ENCODE measurements at places on chromosomes 4 and X.

DNA sequence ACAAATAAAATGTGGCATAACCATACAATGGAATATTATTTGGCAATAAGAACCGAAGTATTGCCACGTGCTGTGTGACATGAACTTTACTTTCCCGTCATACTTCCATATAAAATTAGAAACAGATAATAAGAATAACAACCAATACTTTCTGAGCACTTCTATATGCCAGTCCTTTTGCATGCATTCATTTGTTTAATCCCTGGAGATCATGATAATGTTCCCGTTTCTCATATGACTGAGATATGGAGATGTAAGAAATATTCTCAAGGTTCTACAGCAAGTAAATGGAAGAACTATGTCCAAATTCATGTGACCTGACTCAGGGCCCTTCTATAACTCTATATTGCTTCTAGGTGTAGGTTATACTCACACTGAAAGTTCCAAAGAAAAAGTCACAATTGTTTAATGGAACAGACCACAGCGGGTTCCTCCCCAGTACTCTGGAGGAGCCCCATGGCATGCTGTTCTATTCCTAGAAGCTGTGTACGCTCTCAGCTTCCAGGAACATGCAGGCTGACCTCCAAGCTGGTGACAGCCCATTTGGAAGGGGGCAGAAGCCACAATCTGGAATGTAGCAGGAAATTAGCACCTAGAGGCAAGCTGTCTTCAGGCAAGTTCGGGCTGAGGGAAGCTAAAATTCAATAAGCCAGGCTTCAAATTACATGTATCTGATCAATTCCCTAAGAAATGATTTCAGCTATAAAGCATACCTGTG, 31.5 kb downstream of the QDPR start:
- no peak for DNase-seq
- H3K4me3 ChIP-seq = no peak overlapping the region
- no peaks in the 10 kb centered on the region for H3K27me3 ChIP-seq
- H3K4me1 ChIP-seq = no peaks in the 10 kb centered on the region

- no peaks in the 10 kb centered on the region for H3K4me1 ChIP-seq
- no peak for DNase-seq
- H3K27me3 ChIP-seq = no peaks in the 10 kb centered on the region
- no peaks in the 10 kb centered on the region for H3K36me3 ChIP-seq
Measured at GRCh38 chrX:125439194-125439849, 119.7 kb downstream of the TEX13C start.

- H3K27me3 ChIP-seq = no peaks in the 10 kb centered on the region
- DNase-seq = no peak
- H3K4me3 ChIP-seq = no peak overlapping the region
- no peaks in the 10 kb centered on the region for H3K4me1 ChIP-seq
Measured at GRCh38 chr4:152165146-152165545, 370.7 kb downstream of the FBXW7 start.

DNA sequence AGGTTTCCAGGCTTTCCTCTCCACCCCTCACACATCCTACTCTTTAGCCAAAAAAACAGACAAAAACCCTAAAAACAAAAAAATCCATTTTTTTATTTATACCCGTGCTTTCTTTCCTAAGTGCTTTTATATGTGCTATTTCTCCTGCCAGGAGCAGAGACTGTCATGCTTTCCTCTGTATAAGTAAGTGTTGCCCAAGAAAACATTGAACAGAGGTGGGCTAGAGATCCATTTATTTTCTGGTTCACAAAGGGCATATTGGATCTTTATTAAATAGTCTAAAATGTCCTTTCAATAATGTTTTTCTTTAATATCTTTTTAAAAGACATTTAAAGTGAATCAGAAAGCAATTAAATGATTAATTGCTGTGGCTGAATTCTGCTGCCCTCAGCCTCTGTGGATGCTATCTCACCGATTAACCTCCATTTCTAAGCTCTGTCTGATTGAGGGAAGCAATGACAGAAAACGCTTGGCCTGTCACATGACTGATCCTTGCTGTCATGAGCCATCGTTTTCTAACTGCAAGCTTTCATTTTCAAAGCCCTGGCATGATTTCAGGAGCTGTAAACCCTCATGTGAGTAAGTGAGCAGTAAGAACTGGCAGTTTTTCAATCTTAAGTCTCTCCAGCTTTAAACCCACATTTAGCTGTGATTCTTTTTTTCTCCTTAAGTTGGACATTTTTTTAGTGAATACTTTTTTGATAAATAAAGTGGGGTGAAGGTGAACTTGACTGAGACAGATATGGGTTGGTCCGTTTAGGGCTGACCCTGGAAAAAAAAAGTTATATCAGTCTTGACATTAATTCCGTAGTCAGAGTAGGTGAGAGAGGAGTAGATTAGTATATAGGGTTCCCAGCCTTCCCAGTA, 180.7 kb upstream of the PGRMC2 start:
- peak overlapping the region; percentile 54 for H3K27ac ChIP-seq
- H3K4me1 ChIP-seq = no peaks in the 10 kb centered on the region
- H3K4me3 ChIP-seq = no peak overlapping the region
- no peak for DNase-seq

DNA sequence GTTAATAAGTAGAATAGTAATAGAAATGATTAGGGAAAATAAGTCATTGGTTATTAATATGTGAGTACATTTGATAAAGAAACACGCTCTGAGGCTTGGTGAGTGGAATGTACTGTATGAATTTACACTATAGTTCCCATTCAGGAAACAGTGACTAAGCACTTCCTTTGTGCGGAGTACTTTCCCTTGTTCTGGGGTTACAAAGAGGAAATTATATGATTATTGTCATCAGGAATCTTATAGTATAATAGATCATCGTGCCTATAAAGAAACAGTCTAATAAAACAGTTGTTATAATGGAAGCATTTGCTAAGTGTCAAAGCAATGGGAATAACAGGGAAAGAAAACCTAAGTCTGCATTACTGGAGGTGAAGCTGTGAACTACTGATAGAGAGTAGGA, 138.0 kb downstream of the RPA4 start:
- no peaks in the 10 kb centered on the region for H3K4me1 ChIP-seq
- peaks cover 14% of the 10 kb centered on the region for H3K27me3 ChIP-seq
- H3K27ac ChIP-seq = no peak overlapping the region
- no peak overlapping the region for H3K4me3 ChIP-seq
- DNase-seq = no peak

DNA sequence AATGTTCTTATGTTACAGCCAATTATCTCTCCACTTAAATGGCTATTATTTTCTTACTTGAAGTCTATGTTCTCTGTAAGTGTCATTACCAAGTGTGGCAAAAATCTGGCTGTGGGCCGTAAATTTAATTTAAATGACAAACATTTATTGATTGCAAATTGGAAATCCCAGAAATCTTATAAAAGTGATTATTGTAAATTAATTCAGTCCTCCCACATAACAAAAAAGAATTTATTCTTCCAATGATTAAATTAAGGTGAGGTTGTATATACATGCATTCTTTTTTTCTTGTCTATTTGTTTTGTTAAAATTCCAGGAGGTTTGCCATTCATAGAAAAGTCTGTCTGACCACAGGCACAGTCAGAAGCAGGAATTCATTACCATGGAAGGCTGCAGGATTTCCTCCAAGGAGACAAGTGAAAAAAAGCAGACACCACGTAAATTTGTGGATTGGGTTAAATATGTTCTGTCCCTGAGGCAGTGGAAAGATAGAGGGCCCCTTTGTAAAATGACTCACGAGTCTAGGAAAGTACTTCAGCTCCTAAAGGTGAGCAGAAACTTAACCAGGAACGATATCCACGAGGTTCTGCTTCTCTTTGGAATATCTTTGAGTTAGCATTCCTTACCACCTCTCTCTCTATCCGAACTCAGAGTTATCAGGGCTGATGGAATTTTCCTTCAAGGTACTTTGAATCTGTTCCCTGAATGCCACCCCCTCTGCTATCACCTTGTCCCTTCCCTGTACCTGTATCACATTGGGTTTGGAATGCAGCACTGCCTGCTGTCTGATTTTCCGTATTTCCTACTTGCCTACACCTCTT, 10.7 kb downstream of the PPARGC1A start:
- no peak overlapping the region for H3K27ac ChIP-seq
- no peaks in the 10 kb centered on the region for H3K4me1 ChIP-seq
- no peak for DNase-seq
- no peaks in the 10 kb centered on the region for H3K36me3 ChIP-seq

- no peak overlapping the region for H3K27ac ChIP-seq
- H3K4me1 ChIP-seq = no peaks in the 10 kb centered on the region
- H3K27me3 ChIP-seq = no peaks in the 10 kb centered on the region
- DNase-seq = no peak
Measured at GRCh38 chrX:100871594-100872560, 2.3 kb downstream of the NOX1 start.

- no peak for DNase-seq
- H3K27ac ChIP-seq = no peak overlapping the region
- no peaks in the 10 kb centered on the region for H3K36me3 ChIP-seq
Measured at GRCh38 chr4:23068287-23068686, 375.6 kb downstream of the GBA3 start.

GRCh38 chr4:16199093-16199492, 27.2 kb downstream of the TAPT1 start:
- no peak for DNase-seq
- no peak overlapping the region for H3K27ac ChIP-seq
- no peaks in the 10 kb centered on the region for H3K4me1 ChIP-seq
- H3K4me3 ChIP-seq = no peak overlapping the region

- no peak overlapping the region for H3K4me3 ChIP-seq
- no peaks in the 10 kb centered on the region for H3K27me3 ChIP-seq
- H3K4me1 ChIP-seq = no peaks in the 10 kb centered on the region
- DNase-seq = no peak
- no peaks in the 10 kb centered on the region for H3K36me3 ChIP-seq
- H3K27ac ChIP-seq = no peak overlapping the region
Measured at GRCh38 chr4:77742054-77742453, 77.1 kb downstream of the CNOT6L start.

GRCh38 chr4:23485801-23486200, 404.0 kb downstream of the PPARGC1A start:
- no peak overlapping the region for H3K4me3 ChIP-seq
- no peaks in the 10 kb centered on the region for H3K36me3 ChIP-seq
- no peak overlapping the region for H3K27ac ChIP-seq
- H3K27me3 ChIP-seq = no peaks in the 10 kb centered on the region
- DNase-seq = no peak

- no peak overlapping the region for H3K4me3 ChIP-seq
- H3K27me3 ChIP-seq = no peaks in the 10 kb centered on the region
- H3K36me3 ChIP-seq = no peaks in the 10 kb centered on the region
- H3K27ac ChIP-seq = no peak overlapping the region
- no peak for DNase-seq
Measured at GRCh38 chr4:26455571-26455970, 34.7 kb downstream of the CCKAR start.

DNA sequence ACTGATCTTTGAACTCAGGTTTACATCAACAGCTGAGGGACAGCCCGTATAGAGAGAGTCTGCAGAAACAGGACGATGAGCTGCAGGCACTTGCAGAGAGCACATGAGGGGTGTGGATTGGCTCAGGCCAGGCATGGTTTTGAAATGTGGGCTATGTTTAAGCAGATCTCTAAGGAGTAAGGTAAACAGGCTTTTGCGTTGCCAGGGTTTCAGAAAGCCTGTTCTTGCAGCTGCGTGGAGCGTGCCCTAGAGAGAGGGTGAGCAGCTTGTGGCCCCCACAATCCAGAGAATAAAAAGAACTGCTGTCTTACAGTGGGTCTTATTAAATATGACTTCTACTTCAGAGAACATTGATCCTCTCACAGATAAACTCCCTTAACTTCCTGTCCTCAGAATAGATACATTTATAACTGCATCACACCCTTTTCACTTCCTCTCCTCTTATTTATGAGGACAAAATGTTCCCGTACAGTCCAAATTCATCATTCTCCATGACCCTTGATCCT, 64.1 kb downstream of the TMA16 start:
- H3K4me1 ChIP-seq = no peaks in the 10 kb centered on the region
- H3K4me3 ChIP-seq = no peak overlapping the region
- DNase-seq = no peak
- no peaks in the 10 kb centered on the region for H3K36me3 ChIP-seq
- no peaks in the 10 kb centered on the region for H3K27me3 ChIP-seq
- no peak overlapping the region for H3K27ac ChIP-seq

GRCh38 chr4:159195361-159195769, 92.5 kb downstream of the RAPGEF2 start:
- DNase-seq = no peak
- no peaks in the 10 kb centered on the region for H3K27me3 ChIP-seq
- no peak overlapping the region for H3K27ac ChIP-seq
- H3K4me1 ChIP-seq = no peaks in the 10 kb centered on the region

DNA sequence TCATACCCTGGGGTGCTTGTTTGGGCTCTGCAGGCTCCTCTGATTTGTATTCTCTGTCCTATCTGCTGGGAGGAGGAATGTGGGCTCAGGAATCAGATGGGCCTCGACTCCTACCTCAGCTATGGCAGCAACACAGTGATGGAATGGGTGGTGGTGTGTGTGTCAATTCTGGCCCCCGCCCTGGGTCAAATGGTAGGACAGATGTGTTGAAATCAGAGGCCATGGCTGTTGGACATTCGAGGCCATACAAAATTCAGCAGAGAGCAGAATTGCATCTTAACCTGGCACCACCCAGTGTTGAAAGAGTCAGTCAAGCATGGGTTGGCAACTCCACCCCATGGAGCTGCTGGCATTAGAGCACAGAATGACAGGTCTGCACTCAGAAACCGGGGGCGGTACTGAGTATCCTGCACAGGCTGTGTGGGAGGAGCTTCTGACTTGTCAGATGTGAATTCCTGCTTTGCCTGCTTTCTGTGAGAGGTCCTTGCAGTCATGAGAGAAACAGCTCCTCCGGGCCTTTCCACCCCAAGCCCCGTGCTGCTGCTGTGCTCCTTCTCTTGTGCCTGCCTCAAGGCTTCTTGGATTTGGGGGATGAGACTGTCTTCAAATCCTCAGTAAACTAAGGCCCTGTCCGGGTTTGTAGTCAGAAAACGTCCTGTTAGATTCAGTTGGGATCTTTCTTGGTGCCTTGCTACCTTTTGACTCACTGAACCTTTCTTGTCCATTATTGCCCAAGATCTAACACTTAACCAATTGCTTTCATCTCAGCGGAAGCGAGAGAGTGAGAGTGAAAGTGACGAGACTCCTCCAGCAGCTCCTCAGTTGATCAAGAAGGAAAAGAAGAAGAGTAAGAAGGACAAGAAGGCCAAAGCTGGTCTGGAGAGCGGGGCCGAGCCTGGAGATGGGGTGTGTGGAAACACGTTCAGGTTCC, 13.0 kb downstream of the DKC1 start:
- no peak overlapping the region for H3K4me3 ChIP-seq
- no peak for DNase-seq
- H3K36me3 ChIP-seq = no peaks in the 10 kb centered on the region
- no peak overlapping the region for H3K27ac ChIP-seq

- no peak for DNase-seq
- H3K27ac ChIP-seq = no peak overlapping the region
- H3K4me1 ChIP-seq = no peaks in the 10 kb centered on the region
- H3K4me3 ChIP-seq = no peak overlapping the region
- no peaks in the 10 kb centered on the region for H3K36me3 ChIP-seq
- H3K27me3 ChIP-seq = no peaks in the 10 kb centered on the region
Measured at GRCh38 chr4:175961604-175962003, 104.0 kb upstream of the WDR17 start.

GRCh38 chr4:8583655-8584025, 3.4 kb downstream of the GPR78 start:
- H3K27me3 ChIP-seq = peaks cover 5% of the 10 kb centered on the region
- DNase-seq = no peak
- H3K36me3 ChIP-seq = no peaks in the 10 kb centered on the region
- no peak overlapping the region for H3K4me3 ChIP-seq
- no peaks in the 10 kb centered on the region for H3K4me1 ChIP-seq
- no peak overlapping the region for H3K27ac ChIP-seq
